Stimulated activated CD8-positive, alpha-beta memory T cell treated with anti-CD3 and anti-CD28 coated beads, Interleukin-2, amount 100 ng/mL, for 1 hour (primary cell): ENCODE measurements at places on chromosomes 4 and X.

DNA sequence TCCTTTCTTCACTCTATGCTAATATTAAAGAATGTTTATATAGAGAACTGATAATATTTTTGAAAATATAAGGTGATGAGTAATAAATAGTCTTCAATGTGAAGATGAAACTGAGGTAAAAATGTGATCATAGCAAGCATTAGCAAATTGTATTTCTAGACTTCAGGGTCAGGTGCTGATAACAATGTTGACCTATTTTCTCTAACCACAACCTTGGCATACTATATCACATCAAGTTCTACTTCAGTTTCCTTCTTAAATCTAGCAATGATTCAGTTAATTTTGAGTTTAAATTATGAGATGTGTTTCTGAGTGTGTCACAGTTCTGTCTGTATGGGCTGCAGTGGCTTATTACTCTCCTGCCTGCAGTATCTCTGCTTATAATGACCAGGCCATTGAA is 209.4 kb downstream of the RAPGEF2 start:
- no peak for DNase-seq

- DNase-seq = no peak
Observed at GRCh38 chr4:24245491-24245820, 338.9 kb downstream of the DHX15 start.

DNA sequence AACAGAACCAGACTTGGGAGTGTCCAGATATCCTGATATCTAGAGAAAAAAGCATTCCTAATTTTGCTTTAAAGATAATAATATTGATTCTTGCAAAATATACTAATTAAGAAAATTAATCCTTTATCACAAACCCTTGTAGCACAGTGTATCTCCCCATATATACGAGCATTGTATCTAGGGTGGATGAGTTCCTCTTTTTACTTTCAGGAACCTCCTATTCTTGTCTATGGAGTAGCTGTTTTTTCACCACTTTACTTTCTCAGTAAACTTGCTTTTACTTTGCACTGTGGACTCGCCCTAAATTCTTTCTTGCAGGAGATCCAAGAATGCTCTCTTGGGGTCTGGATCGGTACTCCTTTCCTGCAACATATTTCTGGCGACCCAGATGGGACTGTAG is 103.9 kb downstream of the GLUD2 start:
- DNase-seq = no peak

DNA sequence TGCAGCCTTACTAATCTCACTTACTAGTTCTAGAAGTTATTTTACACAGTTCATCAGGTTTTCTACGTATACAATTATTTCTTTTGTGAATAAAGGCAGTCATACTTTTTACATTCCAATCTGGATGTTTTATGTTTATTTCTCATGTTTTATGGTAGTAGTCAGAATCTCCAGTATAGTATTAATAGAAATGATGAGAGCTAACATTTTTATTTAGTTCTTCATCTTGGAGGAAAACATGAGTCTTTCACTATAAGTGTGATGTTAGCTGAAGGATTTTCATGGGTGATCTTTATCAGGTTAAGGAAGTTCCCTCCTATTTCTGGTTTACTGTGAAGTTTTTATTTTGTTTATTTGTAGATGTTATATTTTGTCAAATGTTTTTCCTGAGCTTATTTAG is 256.1 kb upstream of the GIMD1 start:
- DNase-seq = no peak

DNA sequence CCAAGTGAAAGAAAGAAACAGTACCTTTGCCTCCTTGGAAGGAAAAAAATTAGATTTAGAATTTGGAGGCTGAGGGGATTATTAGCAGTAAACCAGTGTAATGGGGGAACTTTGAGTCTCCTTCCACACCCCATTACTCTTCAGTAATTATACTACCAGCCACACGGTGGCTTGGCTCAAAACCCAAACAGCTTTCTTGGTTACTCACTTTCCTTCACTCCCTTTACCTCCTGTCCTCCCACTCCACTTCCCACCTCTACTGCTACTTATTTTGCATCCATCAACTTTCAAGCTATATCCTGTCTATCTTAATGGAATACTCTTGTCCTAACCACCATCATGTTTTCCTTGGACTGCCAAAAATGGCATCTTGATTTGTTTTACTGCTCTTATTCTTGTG is 310.6 kb upstream of the AADAT start:
- no peak for DNase-seq
